Epithelial cell of esophagus (primary cell): ENCODE measurements at places on chromosomes 3 and 15.

GRCh38 chr3:4356220-4356540 is 53.0 kb downstream of the SETMAR start:
- DNase-seq: no peak

DNA sequence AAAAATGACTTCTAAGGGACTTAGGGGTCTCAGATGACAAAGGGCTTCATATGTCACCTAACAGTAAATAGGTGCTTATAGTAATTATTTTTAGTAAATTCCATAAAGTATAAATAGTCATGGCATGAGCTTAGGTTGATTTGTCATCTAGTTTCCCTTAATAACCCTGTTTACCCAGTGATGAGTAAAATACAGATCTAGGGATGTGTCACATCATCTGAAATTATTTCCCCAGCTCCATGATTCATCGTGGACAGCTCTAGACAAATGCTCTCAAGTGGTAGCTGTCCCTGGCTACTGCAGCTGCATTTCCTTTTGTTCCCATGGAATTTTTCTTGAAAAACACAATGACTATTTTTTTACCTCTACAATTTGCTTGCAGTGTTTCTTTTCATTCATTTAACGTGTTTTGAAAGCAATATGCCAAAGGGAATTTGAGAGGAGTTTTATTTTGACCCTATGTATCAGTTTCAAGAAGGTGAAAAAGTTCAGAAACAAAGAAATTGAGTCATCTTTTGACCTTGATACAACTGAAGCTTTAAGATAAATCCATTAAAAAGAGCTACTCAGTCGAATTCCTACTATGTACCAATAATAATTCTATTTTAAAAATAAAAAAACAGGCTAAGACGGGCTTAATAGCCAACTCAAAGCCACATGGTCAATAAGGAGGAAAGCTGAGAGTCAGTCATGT is 241.6 kb downstream of the KCNMB2 start:
- DNase-seq: peak; percentile 96

DNA sequence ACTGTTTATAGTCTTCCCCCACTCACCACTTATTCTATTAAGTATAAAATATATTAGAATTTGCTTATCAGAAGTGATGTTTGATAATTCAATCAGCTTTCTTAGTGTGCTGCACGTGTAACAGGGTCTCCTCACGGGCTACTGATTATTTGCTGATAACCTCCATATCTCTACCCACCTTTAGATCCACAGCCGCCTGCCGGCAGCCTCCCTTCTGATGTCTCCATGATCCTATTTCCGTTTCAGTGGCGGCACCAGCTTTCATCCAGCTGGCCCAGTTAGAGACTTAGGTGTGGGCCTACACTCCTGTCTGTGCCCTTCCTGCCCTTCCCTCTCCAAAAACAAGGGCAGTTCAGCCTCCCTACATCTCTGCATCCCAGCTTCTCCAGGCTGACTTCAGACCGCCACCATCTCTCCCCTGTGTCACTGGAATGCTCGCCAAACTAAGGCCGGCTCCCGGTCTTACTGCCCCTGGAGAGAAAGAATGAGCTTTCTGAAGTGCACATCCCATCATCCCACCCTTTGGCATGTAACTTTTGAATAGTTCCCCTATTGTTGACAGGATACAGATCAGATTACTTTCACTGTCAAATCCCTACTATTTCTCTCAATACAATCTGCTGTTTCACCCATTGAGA is 76.6 kb upstream of the PRTG start:
- DNase-seq: no peak

DNA sequence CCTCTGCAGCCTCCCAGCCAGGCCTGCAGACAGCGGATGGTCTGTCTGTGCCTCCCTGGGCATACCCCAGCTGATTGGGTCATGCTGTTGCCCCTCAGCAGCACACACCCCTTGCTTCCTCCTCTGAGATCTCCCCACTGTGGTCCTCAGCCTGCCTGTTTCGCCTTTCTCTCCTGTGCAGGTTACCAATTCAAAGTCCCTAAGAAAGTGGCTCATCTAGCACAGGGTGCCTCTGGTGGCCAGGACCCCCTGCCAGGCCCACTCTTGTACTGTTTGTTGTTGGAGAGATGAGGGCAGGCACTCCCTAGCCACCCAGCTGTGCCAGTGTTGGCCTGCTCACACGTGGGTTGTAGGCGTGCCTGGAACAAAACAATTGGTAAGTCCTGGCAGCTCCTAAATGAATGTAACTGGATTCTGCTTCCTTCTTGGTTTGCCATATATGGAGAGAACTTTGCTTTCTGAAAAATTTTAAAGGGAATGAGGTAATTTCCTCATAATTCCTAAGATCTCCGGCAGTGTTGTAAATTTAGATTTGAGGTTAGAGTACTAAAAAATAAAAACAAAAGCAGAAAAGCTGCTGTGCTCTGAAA is 213.2 kb upstream of the IL12A start:
- DNase-seq: peak; percentile 70

- DNase-seq: no peak
Measured at GRCh38 chr3:137325170-137325569, 367.4 kb downstream of the IL20RB start.
